ENCODE measurements at places on chromosomes 12 and 14.

DNA sequence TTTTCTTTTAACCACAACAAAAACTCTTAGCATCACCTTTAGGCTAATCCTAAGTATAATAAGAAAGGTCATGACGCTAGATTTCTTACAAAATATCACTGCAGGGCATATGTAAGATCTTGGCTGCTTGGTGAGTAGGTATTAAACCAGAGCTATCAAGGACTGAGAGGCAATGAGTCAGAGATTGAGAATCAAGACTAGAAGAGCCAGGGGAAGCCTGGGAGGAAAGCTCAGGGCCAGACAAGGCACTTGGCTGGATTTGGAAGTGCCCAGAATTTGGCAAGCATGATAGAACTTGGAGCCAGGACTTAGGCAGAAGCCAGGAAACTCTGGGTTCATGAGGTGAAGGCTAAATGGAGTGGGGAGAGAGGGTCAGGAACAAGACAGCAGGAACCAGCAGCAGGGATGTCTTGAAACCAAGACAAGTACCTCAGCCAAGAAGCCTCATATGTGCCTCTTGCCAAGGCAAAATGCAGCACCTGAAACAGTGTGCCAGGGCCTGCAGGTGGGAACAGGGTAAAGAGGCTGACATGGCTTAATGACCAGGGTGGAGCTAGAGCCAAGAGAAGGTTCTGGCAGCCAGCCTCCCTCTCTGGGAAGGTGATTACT is 49.9 kb downstream of the PTHLH start:
- no peak for DNase-seq

GRCh38 chr12:104136577-104136976 is 1.4 kb downstream of the NFYB start:
- DNase-seq: no peak

- DNase-seq: no peak
These were observed 51.2 kb upstream of the CERS5 start for GRCh38 chr12:50218386-50218785.

- no peak for DNase-seq
These were observed 379.3 kb downstream of the NAV3 start for GRCh38 chr12:78209846-78210505.

GRCh38 chr12:12070674-12071656 is at the start of gene BCL2L14:
TSS of gene BCL2L14 (plus strand) at chr12:12070939. CDS start at chr12:12079306, 8,367 bp downstream.
- DNase-seq: no peak

GRCh38 chr12:64624035-64624434 is 13.7 kb downstream of the RASSF3 start:
- no peak for DNase-seq
